ENCODE measurements at places on chromosomes 6 and 20. TPM values are rescaled to one million over a fixed set of nuclear protein-coding genes. Genes with fewer than 3 reads are reported as not detected.

The CST1 gene
- not detected for total RNA-seq

DNA sequence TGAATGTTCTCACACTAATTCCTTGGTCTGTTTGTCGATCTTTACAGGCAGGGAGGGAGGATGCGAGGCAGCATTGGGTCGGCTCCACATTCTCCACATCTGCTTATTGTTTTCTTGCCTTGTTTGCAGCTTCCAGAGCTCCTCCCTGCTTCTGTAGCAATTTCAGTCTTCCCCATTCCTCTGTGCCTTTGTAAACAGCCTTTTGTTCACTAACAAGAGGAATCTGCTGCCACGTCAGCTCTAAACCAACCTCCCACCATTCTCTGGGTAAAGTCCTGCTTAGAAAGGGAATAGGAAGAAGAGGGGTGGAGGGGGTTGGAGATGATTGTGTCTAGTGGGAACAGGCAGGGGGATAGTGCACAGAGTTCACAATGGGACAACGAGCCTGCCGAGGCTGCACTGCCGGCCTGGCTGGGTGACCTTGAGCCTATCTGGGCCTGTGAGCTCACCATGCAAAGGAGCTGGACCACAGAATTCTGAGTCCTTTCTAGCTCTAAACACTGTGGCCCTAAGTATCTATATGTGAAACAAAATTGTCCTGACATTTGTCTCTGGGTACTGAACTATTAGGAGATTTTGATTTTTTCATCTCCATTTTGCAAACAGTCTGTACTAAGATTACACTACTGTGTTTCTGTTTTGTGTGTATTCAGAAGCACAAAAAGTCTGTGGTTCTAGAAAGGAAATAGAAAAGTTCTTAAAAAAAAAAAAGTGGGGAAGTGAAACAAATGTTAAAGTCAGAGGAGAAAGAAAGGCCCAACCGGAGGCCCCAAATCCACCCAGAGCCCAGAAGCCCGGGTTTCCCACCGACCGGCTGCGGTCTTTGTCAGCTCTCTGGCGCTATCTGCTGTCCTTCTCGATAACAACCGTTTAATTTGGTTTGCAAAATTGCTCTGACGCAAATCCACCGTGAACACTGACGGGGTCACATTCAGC lies 1.4 kb upstream of the PRND start:
- DNase-seq = peak; percentile 76
- H3K4me3 ChIP-seq = no peak overlapping the region
- no peak overlapping the region for H3K27ac ChIP-seq
- no peaks in the 10 kb centered on the region for H3K36me3 ChIP-seq

DNA sequence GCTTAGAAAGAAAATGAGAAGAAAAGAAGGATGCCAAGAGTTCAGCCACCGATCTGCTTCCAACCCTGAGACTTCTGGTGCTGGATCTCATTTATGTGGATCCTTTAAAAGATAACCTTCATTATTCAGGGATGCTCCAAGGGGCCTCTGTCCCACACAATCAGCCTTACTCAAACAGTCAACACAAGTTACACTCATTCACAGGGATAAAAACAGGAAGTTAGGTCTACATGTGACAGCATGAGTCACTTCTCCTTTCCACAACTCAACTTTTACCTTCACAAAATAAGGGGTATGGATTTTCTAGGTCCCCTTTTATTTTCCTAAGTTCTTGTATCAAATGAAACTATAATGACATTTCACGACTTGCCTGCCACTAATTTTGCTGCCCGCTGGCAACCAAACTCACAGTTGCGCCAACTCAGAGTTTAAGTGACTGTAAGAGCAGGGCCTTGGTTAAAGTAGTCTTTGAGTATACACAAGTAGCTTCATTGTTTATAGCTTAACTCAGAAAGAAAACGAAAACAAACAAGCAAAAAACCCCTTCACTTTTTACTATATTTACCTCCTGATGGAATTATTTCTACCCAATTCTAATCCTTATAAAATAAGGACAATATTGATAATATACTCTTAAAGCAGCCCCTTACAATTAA lies 278.8 kb upstream of the RUNX2 start:
- no peak for DNase-seq
- peaks cover 3% of the 10 kb centered on the region for H3K4me1 ChIP-seq
- H3K27ac ChIP-seq = no peak overlapping the region
- no peak overlapping the region for H3K4me3 ChIP-seq

- no peaks in the 10 kb centered on the region for H3K27me3 ChIP-seq
- no peak for DNase-seq
- H3K36me3 ChIP-seq = no peaks in the 10 kb centered on the region
- H3K4me1 ChIP-seq = no peaks in the 10 kb centered on the region
- no peak overlapping the region for H3K27ac ChIP-seq
Observed at GRCh38 chr6:36350082-36350481, 13.4 kb upstream of the BNIP5 start.

DNA sequence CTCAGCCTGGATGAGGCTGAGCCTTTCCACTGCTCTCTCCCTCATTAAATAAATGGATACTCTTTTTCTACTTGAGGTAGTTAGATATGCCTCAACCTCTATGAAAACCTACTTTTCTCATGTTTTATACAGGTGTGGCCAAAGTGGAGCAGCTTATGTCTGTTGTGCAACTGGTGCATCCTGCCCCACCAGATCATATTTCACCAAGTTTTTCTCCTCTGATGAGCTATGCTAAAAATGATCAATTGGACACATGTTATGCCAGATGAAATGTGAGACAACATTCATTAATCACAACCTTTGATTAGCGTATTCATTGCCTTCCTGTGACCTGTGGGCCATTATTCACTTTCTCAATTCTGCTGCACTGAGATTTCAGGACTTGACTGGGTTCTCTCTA lies 106.9 kb upstream of the NEDD9 start:
- H3K4me1 ChIP-seq = no peaks in the 10 kb centered on the region
- no peak overlapping the region for H3K27ac ChIP-seq
- no peak overlapping the region for H3K4me3 ChIP-seq
- H3K27me3 ChIP-seq = no peaks in the 10 kb centered on the region

The RPL7L1 gene
- total RNA-seq = 81.3 TPM

The JPH2 gene
- not detected for total RNA-seq

The LY86 gene
- 3.6 TPM for total RNA-seq

The CCN5 gene
- 0.13 TPM for total RNA-seq

DNA sequence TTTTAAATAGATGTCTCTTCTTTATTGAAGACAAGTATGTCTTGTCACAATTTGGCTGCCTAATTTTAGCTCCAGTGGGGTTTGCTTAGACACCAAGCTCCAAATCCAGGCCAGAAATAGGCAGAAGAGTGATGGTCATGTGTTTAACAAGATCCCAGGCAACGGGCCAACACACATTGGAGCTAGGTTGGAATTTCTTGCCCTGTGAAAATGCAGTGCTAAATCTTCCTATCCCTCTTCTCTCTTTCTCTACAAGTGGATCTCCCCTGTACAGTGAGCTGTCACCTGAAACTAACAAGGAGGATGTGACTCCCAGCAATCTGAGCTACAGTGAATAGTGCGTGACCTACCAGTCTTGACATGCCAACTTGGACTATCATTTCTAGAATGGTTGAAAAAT lies 65.3 kb upstream of the VGLL2 start:
- DNase-seq = no peak
- H3K36me3 ChIP-seq = no peaks in the 10 kb centered on the region
- H3K4me3 ChIP-seq = no peak overlapping the region
- H3K27me3 ChIP-seq = no peaks in the 10 kb centered on the region

GRCh38 chr6:137099689-137100403 lies 55.1 kb upstream of the IL20RA start:
- H3K27ac ChIP-seq = no peak overlapping the region
- no peak for DNase-seq
- H3K4me3 ChIP-seq = no peak overlapping the region
- H3K4me1 ChIP-seq = peaks cover 11% of the 10 kb centered on the region
- no peaks in the 10 kb centered on the region for H3K36me3 ChIP-seq
- H3K27me3 ChIP-seq = no peaks in the 10 kb centered on the region

The ADTRP gene
- 59.1 TPM for total RNA-seq

GRCh38 chr6:7258231-7258763 lies 54.7 kb downstream of the SSR1 start:
- no peaks in the 10 kb centered on the region for H3K36me3 ChIP-seq
- no peaks in the 10 kb centered on the region for H3K27me3 ChIP-seq
- no peak for DNase-seq
- H3K27ac ChIP-seq = no peak overlapping the region
- H3K4me1 ChIP-seq = peaks cover 17% of the 10 kb centered on the region
- no peak overlapping the region for H3K4me3 ChIP-seq

The TFAP2D gene
- not detected for total RNA-seq

The VARS1 gene
- total RNA-seq = 49.4 TPM

The CMTR1 gene
- 78.4 TPM for total RNA-seq

DNA sequence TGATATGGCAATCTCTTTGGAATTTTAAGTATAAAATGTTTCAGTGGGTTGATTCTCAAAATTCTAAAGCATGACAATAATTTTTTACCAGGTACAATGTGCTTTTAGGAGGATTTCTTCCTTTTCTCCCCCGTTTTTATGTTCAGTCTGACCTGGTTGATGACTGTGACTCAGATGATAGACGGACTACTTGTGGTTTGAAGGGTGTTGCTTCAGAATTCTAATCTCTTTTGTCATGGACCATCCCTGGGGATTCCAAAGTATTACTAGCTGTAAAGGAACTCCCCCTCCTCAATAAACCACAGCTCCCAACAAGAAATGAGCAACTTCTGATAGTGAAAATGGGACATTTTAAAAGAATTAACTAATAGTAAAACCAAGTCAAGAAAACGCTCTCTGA lies 34.9 kb upstream of the TNFAIP3 start:
- no peaks in the 10 kb centered on the region for H3K36me3 ChIP-seq
- H3K4me1 ChIP-seq = peaks cover 14% of the 10 kb centered on the region
- no peaks in the 10 kb centered on the region for H3K27me3 ChIP-seq
- no peak overlapping the region for H3K27ac ChIP-seq

DNA sequence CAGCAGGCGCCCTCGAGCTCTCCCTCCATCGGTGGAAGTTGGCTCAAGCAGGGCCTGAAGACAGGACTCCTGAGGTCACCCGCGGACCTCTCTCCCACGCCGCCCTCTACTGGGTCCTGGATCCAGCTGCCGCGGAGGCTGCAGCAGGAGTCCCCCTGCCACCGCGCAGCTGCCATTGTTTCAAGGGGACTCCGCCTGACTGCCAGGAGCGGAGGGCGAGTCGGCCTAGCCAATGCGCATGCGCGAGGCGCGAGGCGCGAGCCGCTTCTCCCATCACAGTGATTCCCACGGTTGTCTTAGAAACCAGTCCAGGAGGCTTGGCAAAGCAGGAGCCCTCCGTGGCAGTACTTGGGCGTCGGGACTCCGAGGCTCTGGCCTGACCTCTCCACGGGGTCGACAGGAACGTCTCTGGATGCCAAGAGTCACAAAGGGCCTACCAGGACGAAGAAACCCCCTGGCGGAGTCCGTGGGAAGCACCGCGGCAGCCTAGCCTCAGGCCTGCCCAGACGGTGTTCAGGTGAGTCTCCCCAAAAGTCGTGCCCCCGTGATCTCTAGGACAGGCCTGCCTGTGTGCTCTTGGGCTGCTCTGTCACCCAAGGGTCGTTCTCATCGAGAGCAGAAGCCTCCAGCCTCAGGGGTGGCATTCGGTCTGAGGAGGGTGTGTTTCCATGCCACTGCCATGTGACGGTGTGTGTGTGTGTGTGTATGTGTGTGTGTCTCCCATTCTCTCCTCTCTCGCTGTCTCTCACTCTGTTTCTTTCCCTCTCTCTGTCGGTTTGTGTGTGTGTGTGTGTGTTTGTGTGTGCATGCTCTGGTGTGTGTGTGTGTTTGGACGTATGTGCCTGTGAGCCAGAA lies 290.6 kb upstream of the ZNF337 start:
- no peak overlapping the region for H3K27ac ChIP-seq
- H3K4me3 ChIP-seq = peak overlapping the region; percentile 54
- peaks cover 9% of the 10 kb centered on the region for H3K4me1 ChIP-seq
- DNase-seq = peak; percentile 51

The MOXD1 gene
- total RNA-seq = 0.53 TPM

DNA sequence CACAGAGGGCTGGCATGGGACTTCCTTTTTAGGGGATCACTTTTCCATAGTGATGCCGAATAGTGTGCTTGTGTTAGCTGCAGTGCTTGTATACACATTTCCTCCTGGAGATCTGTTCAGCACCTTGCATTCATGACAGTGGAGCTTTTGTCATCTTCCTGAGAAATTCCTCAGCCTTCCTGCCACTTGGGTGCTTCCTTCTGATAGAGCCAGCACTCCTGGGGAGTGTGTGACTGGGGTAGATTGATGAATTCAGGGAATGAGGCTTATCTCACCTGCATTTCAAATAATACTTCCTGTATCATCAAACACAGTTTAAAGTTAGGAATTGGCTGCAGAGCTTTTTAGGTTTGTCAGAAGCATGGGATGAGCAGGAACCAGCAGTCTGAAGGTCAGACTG lies 48.8 kb upstream of the SCGN start:
- DNase-seq = no peak
- H3K27ac ChIP-seq = no peak overlapping the region
- no peaks in the 10 kb centered on the region for H3K36me3 ChIP-seq
- H3K4me3 ChIP-seq = no peak overlapping the region
- no peaks in the 10 kb centered on the region for H3K27me3 ChIP-seq

GRCh38 chr20:24851346-24852019 lies 97.6 kb upstream of the CST7 start:
- no peak overlapping the region for H3K4me3 ChIP-seq
- no peaks in the 10 kb centered on the region for H3K27me3 ChIP-seq
- H3K4me1 ChIP-seq = no peaks in the 10 kb centered on the region
- no peak overlapping the region for H3K27ac ChIP-seq
- no peaks in the 10 kb centered on the region for H3K36me3 ChIP-seq

The BPIFB2 gene
- 0.16 TPM for total RNA-seq

GRCh38 chr6:2966347-2966746 lies 5.0 kb downstream of the SERPINB6 start:
- peaks cover 7% of the 10 kb centered on the region for H3K4me1 ChIP-seq
- no peak overlapping the region for H3K4me3 ChIP-seq
- H3K27ac ChIP-seq = no peak overlapping the region
- H3K36me3 ChIP-seq = no peaks in the 10 kb centered on the region
